ENCODE measurements at places on chromosomes 2 and 18.

DNA sequence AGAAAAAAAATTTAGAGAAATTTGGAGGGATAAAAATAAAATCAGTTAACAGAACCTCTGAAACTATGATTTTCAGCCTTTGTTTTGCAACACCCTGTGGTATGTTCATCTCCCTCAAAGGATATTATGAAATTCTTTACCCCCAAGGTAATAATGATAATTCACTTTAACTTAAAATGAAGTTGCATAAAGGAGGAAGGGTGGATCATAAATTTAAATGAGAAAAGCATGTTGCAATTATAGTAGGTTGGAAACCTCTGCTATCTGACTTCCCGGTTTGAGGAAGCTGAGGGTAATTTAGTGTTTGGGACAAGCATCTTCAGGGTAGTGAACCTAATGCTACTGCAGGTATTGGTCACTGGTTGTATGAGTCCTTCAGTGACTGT lies 102.9 kb downstream of the BABAM2 start:
- DNase-seq = no peak

- DNase-seq = no peak
Observed at GRCh38 chr2:12587729-12588522, 128.8 kb upstream of the TRIB2 start.

GRCh38 chr2:217204358-217204757 lies 344.5 kb upstream of the TNP1 start:
- DNase-seq = no peak

- DNase-seq = no peak
Observed at GRCh38 chr2:88451811-88452564, 505 bp downstream of the FOXI3 start.

DNA sequence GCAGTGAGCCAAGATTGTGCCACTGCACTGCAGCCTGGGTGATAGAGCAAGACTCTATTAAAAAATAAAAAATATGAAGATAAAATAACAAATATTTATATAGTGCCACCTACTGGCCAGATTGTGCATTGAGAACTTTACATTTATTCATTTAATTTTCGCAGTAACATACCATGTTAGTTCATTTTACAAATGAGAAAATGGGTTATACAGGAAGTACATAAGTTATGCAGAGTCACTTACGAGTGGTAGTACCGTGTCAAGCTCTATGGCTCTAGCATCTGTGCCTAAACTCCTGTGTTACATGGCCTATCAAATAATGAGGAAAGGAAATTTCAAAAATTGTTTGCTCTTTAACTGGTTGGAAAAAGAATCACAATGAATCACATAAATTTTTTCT lies 27.9 kb downstream of the RIF1 start:
- DNase-seq = no peak

- no peak for DNase-seq
Observed at GRCh38 chr2:149278161-149278871, 52.1 kb upstream of the LYPD6 start.

DNA sequence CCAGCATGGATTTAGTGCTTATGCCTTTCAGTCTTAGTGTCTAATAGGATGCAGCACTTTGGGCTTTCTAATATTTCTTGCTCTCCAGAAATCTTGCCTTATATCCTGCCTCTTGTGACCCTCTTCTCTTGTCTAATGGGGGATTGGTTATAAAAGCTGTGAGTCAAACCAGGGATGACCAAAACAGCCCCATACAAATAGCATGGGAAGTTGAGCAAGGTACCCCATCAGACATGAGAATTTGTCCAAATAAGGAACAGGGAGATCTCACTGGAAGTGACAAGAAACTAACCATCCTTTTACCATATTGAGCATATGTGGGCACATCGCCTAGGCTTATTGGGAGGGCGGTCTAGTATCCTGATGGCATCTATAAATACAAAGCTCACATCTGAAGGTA lies 78.8 kb upstream of the BZW1 start:
- DNase-seq = no peak

DNA sequence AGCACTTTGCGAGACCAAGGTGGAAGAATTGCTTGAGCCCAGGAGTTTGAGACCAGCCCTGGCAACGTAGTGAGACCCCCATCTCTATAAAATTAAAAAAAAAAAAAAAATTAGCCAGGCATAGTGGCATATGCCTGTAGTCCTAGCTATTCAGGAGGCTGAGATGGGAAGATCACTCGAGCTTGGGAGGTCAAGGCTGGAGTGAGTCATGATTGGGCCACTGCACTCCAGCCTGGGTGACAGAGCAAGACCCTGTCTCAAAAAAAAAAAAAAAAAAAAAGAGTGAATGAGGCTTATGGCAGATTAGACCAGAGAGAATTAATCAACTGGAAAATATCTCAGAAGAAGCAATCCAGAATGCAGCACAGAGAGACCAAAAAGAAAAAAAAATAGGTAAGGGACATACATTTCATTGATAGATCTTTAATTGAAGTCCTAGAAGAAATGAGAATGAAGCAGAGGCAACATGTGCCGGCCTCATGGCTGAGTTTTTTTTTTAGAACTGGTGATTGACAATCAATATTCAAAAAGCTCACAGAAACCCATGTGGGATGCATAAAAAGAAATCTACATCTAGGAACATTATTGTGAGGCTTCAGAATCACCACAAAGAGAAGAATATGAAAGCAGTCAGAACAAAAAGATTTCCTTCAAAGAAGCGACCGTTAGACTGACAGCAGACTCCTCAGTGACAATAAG lies 32.2 kb upstream of the ELAC1 start:
- DNase-seq = no peak

DNA sequence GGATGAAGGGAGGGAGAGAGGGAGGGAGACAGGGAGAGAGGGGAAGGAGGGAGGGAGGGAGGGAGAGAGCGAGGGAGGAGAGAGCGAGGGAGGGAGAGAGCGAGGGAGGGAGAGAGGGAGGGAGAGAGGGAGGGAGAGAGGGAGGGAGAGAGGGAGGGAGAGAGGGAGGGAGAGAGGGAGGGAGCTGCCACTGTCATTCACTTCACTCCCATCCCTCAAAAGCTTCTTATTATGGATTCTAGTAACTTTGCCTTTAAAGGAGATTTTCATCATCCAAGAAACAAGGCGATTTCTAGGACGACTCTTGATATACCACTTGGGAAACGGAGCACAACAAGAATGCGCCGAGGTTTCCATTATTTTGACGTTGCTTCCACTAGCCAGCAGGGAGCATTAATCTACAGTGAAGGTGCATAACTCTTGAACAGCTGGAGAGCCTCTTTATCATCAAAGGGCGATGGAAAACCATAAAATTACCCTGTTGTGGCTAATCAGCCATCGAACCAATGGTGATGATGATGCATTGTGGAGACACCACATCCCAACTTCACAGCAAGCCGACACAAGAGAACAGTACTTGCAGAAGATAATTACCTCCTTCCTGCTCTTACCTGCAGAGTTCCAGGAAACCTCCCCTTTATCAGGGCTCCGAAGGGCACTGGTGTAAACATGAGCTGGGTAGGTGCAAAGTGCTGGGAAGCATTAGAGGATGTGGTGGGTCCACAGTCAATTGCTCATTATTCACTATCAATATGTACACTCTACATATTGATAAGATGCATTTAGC lies 130.5 kb downstream of the EIPR1 start:
- no peak for DNase-seq

DNA sequence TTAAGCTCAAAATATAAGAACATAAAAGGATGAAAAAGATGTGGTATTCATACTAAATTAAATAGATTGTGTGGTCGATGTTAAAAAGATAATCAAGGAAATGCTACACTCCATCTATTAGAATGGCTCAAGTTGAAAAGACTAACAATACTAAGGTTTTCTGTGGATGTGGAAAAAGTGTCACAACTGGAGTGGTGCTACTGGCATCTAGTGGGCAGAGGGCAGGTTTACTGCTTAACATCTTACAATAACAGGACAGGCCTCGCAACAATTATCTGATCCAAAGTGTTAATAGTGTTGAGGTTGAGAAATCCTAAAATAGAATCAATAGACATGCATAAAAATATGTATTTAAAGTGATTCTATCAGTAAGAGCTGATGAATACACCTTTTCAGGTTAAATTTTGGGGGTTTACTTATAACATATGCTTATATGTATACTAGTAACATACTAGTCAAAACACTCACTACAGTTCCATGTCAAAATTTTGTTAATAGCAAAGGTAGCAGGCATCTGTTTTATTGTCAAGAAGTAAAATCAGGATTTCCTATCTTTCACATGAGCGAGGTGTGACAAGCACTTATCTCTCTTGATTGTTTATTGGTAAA lies 91.5 kb upstream of the TMEFF2 start:
- no peak for DNase-seq

- no peak for DNase-seq
Observed at GRCh38 chr2:237581751-237582746, 8.5 kb downstream of the RAB17 start.

- DNase-seq = no peak
Observed at GRCh38 chr2:151922845-151923666, 94.8 kb upstream of the ARL5A start.

- no peak for DNase-seq
Observed at GRCh38 chr2:182646763-182647498, 69.1 kb upstream of the DNAJC10 start.

GRCh38 chr2:75483878-75484277 lies 76.9 kb downstream of the EVA1A start:
- DNase-seq = no peak

GRCh38 chr2:69279211-69279610 lies 107.8 kb downstream of the GFPT1 start:
- no peak for DNase-seq

DNA sequence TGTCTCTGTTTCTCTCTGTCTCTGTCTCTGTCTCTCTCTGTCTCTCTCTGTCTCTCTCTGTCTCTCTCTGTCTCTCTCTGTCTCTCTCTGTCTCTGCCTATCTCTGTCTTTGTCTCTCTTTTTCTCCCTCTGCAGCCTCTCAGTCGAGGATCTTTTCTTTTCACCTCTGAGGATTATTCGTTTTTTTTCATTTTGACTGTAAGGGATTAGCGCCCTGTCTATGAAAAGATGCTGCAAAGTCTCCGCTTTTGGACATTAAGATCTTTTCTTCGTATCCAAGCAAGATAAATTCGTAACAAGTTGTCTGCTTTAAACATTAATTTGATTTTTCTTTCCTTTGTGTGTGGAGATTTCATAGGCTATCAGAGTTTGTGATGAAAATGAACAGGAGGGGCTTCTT lies 191.2 kb upstream of the TPO start:
- DNase-seq = no peak

DNA sequence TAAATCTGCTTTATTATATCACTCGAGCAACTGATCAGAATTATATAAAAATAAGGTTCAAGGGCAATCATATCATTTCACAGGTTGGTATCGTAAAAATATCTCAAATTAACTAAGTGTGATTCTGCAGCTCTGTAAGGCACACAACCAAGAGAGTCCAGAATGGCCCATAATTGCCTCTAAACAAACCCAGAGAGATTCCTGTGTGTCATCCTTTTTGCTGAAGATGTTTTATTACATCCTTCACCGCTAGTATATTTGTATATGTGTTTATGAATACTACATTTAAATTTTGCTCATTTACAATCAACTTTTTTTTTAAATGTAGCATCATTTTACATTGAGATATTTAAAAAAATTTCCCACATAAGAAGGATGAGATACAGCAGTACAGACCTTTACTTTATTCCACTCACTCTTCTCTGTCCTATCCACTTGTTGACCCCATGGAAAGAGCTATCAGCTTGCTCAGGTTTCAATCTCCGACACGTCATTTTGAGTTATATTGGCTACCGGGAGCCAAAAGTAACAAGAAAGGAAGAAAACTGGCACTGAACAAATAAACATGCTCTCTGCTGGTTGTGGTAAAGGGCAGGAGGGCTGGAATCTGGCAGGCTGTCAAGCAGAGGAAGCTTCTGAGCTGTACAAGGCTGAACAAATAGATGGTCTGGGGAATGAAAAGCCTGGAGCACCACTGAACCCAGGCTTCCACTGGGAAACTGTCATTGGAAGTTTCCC lies 23.1 kb downstream of the PLA2R1 start:
- DNase-seq = no peak

DNA sequence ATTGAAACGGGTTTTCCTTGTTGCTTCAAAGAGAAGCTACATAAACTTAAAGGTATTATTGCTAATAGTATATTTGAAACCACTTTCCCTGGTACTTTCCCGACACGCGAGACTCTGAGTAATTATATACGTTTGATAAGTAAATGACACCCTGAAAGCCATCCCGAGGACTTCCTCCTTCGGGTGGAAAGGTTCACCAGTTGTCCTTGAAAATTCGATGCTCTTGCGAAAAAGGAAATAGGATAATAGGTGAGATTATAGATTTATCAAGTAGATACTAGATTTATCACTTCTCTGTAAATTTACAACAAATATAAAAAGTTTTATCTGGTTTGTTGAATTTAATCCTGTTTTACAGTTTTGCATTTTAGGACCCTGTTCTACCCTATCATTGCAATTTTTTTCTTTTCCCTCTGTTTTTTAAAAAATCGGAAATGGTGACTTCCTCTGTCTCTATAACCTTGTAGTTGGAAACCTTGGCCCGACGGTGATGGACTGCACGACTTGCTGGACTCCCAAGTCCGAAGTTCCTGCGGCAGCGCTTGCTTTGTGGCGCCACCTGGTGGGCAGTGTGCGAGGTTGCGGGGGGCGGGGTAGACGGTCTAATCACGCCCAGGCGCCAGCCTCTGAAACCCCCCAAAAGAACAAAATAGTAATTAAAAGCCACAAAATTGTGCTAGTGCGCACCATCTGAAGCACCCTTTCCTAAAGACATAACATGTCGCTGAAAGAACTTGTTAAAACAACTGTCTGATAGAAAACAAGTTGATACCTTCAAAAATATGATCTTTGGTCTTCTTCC lies 972 bp upstream of the DLX2 start:
- no peak for DNase-seq

DNA sequence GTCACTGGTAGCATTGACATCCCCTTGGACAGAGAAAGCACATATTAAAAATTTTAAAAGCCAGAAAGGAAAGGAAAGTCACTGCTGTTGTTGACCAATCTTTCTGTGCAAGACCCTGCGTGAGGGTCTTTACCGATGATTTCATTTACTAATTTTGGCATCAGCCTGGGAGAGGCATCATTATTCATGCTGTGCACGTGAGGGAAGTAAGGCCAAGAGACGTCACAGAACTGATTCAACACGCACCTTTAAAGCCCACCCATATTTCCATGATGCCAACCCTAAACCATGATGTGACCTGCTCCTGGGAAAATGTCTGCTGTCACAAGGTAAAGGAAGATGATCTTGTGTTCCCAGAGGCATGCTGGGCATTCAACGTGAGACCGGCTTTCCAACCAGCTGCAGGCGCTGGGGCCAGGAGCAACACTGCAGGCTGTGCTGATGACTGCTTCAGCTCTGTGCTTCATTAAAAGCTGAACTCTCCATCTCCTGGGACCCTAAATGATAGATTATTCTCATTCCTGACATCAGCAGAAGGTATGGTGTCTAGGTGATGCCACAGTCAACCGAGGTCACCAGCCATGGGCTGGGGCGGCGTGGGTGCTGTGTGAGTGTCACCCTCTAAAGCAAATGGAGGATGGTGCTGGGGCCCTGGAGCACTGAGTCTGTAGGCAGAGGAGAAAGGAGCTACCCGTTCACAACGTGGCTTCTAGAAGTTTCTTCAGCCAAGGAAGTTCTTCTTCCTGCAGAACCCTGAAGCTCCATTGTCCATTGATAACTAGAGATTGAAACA lies 53.9 kb downstream of the TMEM18 start:
- DNase-seq = no peak

- DNase-seq = no peak
Observed at GRCh38 chr2:112768432-112768831, 4.0 kb upstream of the CKAP2L start.

All from NCI-H1417 treated with DMSO at 0.1 percent for 48 hours (cell line).